ENCODE measurements at places on chromosomes 1 and 21. TPM values are rescaled to one million over a fixed set of nuclear protein-coding genes. Genes with fewer than 3 reads are reported as not detected.
A peak's percentile ranks its signal among the peaks of the same experiment; 100 is the strongest.

- DNase-seq = no peak
These were observed 78.1 kb downstream of the DHRS3 start for GRCh38 chr1:12539705-12540579.

DNA sequence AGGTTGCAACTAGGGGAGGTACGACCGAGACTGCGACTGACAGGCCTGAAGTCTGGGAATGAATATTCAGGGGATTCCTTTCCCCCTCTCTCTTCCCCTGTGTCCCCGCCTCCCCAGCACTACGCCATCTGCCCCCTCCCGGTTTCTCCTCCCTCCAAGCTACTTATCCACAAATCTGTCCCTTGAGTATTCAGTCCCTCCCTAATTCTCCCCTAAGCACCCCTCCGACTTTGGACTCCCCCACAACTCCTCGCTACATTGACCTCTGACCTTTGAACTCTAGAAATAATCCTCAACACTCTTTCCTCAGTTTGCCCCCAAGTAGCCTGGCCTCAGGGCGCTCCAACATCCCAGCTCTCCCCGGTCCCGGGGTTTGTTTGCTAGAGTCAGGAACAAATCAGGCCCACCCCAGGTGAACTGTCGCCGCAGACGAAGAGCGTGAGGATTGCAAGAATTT is 393 bp downstream of the LYSMD1 start:
- DNase-seq = no peak

DNA sequence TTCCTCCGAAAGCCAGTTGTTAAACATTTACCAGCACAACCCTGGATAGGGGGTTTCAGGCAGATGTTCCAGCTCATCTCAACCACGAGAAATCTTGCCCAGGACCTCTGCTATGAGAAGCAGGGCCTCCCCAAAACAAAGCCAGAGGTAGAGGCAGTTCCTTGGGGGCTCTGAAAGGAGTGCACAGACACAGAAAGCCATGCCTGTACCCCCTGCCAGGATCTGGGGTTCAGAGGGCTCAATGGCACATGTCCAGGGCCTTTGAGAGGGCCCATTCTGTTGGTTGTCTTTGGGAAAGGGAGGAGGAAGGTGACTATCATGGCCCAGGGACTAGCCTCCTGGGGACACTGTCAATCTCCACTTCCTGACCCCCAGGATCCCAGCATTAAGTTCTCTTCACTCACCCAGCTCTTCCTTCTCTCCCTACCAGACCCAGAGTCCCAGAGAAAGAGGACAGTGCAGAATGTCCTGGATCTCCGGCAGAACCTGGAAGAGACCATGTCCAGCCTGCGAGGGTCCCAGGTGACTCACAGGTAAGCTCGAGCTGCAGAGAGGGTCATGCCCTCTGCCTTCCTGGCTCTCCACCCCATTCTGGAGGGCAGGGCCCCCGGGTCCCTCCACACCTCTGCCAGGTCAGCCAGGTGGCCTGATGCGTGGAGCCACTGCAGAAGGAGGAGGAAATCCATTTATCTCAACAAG is 116.4 kb upstream of the IPO9 start:
- no peak for DNase-seq

GRCh38 chr1:161849518-161849917 is 83.4 kb downstream of the ATF6 start:
- no peak for DNase-seq

SLC6A17 gene
- polyA plus RNA-seq = 0.25 TPM

DNA sequence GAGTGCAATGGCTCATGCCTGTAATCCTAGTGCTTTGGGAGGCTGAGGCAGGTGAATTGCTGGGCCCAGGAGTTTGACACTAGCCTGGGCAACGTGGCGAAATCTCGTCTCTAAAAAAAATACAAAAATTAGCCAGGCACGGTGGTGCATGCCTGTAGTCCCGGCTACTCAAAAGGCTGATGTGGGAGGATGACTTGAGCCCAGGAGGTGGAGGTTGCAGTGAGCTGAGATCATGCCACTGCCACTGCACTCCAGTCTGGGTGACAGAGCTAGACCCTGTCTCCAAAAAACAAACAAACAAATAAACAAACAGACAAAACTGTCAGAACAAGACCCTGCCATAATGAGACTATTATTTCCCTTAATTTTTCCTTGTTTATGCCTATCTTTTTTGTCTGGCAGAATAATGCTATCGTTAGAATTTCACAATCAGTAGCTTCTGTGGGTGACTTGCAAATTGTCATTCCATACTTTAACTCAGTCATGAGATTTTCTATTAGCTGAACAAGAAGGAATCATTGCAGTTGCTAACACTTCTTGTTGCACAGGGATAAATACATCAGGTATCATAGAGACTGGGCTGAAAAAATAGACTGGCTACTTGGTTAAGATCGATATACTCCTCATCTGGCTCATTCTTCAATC is 7.5 kb upstream of the THEM4 start:
- no peak for DNase-seq

GRCh38 chr1:207089627-207090355 is 1.1 kb downstream of the C4BPB start:
- DNase-seq = no peak

POLR3GL gene
- polyA plus RNA-seq = 39.6 TPM

DNA sequence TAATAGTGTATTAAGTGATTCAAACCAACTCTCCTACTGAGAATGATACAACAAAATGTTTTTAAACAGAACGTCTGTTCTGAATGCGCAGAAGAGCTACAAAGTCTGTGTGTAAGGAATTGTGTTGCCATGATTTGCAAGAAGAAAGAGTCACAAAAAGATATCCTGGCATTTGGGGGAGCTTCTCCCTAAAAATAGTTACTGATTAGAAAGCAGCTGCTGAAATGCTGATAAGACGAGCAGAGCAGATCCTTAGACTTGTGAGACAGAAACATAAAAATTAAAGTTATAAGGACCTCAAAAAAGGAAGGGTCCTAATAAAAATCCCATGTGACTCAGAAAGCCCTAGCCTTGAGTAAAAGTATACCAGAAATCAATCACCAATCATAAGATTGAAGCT is 54.9 kb upstream of the CRB1 start:
- no peak for DNase-seq

RXRG gene
- 58.1 TPM for polyA plus RNA-seq

DNA sequence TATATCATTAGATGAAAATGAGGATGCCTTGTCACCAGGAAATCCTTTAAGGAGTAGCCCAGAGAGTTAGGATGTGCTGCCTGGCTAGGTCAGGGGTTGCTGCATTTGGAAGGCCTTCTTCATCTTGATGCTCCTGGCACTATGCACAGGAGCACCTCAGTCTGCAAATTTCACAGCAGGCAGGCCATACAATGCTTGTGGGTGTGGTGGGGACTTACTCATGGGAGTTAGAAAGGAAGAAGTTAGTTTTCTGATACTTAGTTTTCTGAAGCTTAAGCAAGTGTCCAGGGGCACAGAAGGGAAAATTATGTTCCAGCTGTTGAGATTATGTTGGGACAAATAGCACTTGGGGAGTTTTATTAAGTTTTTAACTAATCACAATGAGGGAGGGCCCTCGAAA is 11.4 kb downstream of the HLX start:
- DNase-seq = no peak

GRCh38 chr1:231842441-231842840 is 215.9 kb downstream of the DISC1 start:
- DNase-seq = no peak

DNA sequence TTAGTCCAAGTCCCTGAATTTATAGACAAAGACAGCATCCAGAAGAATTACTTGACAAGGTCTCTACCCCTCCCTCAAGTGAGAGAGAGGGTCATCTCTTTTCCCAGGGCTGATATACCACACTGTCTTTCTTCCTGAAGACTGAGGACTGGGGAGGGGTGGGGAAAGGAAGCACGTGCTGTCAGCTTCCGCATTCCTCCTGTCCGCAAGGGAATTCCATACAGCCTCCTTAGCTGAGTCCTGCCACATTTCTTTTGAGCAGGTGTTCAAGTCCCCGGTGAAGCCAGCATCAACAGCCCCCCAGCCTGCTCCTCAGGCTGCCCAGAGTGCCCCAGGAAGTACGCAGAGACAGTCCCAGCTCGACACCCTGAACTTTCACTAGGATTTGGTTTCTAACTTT is 34.2 kb downstream of the PCAT6 start:
- no peak for DNase-seq

- no peak for DNase-seq
These were observed 107.5 kb downstream of the RGL1 start for GRCh38 chr1:183912265-183912886.

- DNase-seq = no peak
These were observed 217.5 kb downstream of the LRRC40 start for GRCh38 chr1:69987881-69988280.

GRCh38 chr1:84803604-84804003 is 89.4 kb downstream of the LPAR3 start:
- DNase-seq = no peak

TSPAN2 gene
- polyA plus RNA-seq = 20.1 TPM

DNA sequence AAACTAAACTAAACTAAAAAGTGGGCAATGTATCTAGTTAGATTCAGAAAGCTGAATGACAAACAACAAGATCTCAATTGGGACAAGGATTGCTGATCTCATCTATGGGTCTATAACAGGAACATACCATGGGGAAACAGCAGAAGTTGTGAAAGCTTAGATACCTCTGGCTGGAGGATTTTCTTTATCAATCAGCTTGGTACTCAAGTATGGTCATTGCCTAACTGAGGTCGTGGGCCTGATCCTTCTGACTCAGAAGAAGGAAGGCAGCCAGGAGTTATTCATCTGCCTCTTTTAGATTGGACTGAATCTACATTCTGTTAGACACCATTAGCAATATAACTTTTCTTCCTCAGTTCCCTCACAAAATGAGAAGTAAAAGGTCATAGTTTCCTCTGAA is 39.7 kb downstream of the DNTTIP2 start:
- no peak for DNase-seq

GRCh38 chr1:9874959-9875635 is 35.0 kb downstream of the CTNNBIP1 start:
- DNase-seq = peak; percentile 38

GRCh38 chr1:1264026-1264425 is 9.6 kb downstream of the UBE2J2 start:
- no peak for DNase-seq

DIRAS3 gene
- polyA plus RNA-seq = 5.4 TPM

DNA sequence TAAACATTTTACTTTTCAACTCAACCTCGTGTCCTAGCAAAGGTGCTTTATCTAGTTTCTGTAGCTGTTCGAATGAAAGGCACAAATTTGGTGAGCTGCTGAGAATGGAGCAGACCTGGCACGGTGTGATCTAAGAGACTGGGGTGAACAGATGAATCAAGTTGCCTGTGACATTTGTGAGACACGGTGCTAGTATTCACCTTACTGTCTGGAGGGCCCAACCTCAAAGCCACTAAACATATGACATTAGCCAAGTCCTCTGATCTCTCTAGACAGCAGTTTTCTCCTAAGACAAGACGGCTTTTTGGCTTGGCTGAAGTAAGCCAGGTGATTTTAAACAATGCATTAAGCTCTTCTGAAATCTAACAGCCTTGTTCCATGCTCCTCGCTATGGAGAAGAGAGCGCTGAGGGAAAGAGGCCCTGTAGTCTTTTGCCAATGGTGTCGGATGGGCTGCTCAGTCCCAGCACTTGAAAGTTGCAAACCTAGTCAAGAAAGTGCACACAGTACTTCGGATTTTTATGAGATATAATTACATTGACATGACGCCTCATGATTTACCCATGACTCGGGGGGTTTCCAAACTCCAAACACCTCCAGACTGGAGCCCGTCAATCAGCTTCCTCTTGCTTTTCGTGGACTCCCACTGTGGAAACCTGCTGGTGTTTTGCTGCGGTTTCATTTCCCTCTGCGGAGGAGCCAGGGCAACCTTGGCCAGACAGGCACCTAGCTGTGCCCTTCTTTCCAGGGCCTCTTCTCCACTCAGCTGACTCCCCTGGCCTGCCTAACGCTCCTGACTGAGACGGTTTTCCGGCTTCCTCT is 794 bp upstream of the TOR3A start:
- DNase-seq = no peak

ACBD6 gene
- polyA plus RNA-seq = 44.2 TPM

DNAH14 gene
- 5.8 TPM for polyA plus RNA-seq

DNA sequence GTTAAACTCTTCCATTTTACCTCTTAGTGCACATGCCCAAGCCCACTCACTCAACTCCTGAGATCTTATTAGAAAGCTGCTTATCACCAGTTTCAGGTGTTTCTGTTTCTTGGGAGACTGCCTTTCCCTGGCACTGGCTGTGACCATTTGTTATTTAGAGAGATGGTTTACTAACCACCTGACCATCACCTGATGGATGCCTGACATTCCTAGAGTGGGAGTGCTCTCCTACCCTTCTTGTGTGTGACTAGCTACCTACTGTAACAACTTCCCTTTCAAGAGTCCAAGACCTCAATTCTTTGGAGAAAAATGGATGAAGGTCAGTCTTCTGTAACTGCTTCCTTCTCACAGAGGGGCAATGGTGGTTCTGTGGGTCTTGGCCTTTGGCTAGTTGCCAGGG is 755.2 kb upstream of the ADAMTS5 start:
- DNase-seq = no peak

GRCh38 chr1:6727535-6727934 is 25.9 kb upstream of the DNAJC11 start:
- no peak for DNase-seq

GRCh38 chr1:239771550-239771949 is 320.1 kb upstream of the FMN2 start:
- no peak for DNase-seq

GRCh38 chr21:23445307-23445706 is 2162.0 kb downstream of the MRPL39 start:
- DNase-seq = no peak

- DNase-seq = no peak
These were observed 44.2 kb downstream of the PRDM16 start for GRCh38 chr1:3113047-3113740.

- no peak for DNase-seq
These were observed 62.5 kb downstream of the SLC16A1 start for GRCh38 chr1:112893288-112894009.

DNA sequence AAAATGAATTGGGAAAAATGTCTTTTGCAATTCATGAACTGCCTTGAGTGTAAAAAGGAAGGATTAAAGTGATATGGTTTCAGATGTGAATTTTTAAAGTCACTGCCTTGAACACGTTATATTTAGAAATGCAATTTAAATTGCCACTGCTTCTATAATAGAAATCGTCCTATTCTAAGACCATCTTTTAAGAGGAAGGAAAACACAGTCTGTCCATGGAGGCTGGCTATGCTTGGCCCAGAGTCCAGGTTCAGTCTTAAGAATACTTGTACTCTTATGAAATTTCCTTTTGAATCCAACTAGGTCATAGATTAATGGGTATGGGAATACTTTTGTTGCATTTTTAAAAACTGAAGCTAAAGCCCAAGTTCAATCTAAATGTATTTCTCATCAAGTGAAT is 86.0 kb downstream of the PCNX2 start:
- no peak for DNase-seq

NTRK1 gene
- polyA plus RNA-seq = 0.37 TPM

- DNase-seq = no peak
These were observed 65.9 kb downstream of the LAMC1 start for GRCh38 chr1:183089025-183089639.

SELENBP1 gene
- 30.4 TPM for polyA plus RNA-seq

- no peak for DNase-seq
These were observed 492.6 kb downstream of the LMO4 start for GRCh38 chr1:87821335-87821697.

TTC39A gene
- polyA plus RNA-seq = 3.9 TPM

Measured in forelimb muscle (tissue), 1 donor.